ENCODE measurements at places on chromosomes 13 and 19. TPM values are rescaled to one million over a fixed set of nuclear protein-coding genes. Genes with fewer than 3 reads are reported as not detected.

LGALS14 gene
- total RNA-seq = not detected

OR4F17 gene
- total RNA-seq = not detected

SMIM44 gene
- total RNA-seq = not detected

IZUMO4 gene
- 0.36 TPM for total RNA-seq

KMT5C gene
- total RNA-seq = 12.2 TPM

DACH1 gene
- 0.49 TPM for total RNA-seq

KBTBD6 gene
- total RNA-seq = 5.2 TPM

CEACAM20 gene
- total RNA-seq = not detected

All from cardiac atrium fibroblast (primary cell).